Subcutaneous adipose tissue (tissue), 4 donors: ENCODE measurements at places on chromosomes 2 and 18. TPM values are rescaled to one million over a fixed set of nuclear protein-coding genes. Genes with fewer than 3 reads are reported as not detected.

Gene PROKR1
- total RNA-seq = 0.19 TPM

Gene CABLES1
- total RNA-seq = 44.9 TPM

Gene SERPINB13
- total RNA-seq = not detected

Gene STEAP3
- total RNA-seq = 11.0 TPM

Gene FN1
- 80.4 TPM for total RNA-seq
